ENCODE measurements at places on chromosomes 7 and 10.

GRCh38 chr7:93861325-93861949, 29.1 kb downstream of the TFPI2 start:
- no peak for DNase-seq

GRCh38 chr10:52951824-52952223, 179.2 kb upstream of the MBL2 start:
- DNase-seq, result no peak

- DNase-seq, result no peak
Measured at GRCh38 chr7:120986650-120987049, 1.9 kb upstream of the CPED1 start.

GRCh38 chr10:126127481-126128029, 231.2 kb downstream of the FANK1 start:
- DNase-seq, result no peak

GRCh38 chr7:50335230-50335794, 30.8 kb downstream of the IKZF1 start:
- DNase-seq, result no peak

GRCh38 chr10:71268247-71268691, 50.8 kb upstream of the SLC29A3 start:
- DNase-seq, result no peak

DNA sequence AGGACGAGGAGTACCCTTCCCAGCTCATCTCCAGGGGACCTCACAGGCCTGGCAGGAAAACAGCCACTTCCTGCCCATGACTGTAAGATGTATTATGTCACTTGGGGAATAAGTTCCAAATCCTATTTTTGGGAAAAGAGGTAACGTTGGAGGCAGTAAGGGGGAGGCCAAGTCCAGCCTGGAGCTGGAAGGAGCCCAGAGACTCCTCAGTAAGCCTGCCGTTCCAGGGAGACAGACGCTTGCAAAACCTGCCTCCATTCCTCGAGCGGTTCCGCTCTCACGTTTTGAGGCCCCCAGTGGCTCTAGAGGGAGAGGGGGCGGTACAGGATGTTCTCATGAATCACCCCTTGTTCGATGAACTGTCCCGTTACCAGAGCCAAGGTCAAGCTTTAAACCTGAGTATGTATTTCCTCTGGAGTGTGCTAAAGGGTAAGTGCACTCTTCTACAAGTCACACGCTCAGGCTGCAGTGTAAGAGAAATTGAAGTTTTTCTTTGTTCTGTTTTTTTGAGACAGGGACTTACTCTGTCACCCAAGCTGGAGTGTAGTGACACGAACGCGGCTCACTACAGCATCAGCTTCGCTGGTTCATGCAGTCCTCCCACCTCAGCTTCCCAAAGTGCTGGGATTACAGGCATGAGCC, 45.5 kb upstream of the CYTH3 start:
- DNase-seq, result no peak

- no peak for DNase-seq
Measured at GRCh38 chr7:2309889-2310331, 4.3 kb downstream of the SNX8 start.

- no peak for DNase-seq
Measured at GRCh38 chr10:126846959-126847358, 58.3 kb upstream of the DOCK1 start.

GRCh38 chr10:121088524-121088923, 237.4 kb downstream of the WDR11 start:
- no peak for DNase-seq

GRCh38 chr7:50648076-50648475, 82.9 kb upstream of the DDC start:
- DNase-seq, result no peak

- no peak for DNase-seq
Measured at GRCh38 chr7:26649388-26649787, 215.0 kb downstream of the SKAP2 start.

DNA sequence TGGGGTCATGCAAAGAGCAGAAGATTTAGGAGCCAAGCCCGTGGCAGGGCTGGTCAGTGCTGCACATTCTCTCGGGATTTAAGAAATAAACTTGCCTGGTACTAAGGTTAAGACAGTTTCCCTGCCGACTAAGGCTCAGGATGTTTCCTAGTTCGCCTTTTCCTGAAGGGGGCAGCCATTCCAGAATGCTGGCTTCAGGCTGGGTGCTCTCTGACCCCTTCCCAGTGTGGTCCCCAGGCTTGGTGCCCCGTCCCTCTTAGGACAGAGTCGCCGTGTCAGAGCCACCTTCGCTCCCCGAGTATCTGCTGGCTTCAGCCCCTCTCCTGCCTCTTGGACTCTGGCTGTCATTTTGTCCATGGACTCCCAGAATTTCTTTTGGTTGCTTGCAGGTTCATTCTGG, 117.2 kb downstream of the ELFN1 start:
- DNase-seq, result no peak

DNA sequence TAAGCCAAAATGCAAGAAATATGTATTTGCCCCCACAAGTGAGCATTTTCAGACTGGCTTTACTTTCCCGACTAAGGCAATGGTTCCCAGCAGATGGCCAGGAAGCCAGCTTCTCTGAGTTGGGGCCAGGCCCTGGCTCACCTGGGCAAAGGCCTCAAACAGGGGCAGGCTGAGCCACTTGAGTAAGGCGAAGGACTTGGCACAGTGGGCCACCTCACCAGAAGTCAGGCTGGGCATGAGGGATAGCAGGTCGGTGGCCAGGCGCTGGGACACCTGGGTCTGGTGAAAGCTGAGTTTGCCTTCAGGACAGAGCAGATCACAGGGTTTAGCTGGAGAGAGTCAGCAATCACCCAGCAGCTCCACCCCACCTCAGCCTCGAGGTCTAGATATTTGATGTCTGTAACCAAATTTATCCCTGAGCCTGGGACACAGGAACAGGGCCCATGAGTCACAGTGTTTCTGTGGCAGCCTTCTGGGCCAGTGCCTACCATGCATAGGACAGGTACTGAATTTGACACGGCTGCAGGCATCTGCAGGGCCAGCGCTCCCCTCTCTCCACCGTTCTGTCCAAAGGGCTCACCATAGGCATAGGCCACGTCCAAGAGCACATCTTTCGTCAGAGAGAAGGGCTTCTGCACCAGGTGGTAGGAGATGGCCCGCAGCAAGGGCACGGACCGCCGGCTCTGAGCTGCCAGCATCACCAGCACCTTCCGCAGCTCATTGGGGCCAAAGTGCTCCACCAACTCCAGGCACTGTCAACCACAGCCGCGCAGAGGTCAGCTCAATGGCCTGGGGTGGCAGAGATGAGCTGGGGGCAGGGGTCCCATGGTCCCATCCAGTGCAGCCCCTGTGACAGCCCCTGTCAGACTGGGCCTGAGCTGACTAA, 7.3 kb downstream of the TBRG4 start:
- no peak for DNase-seq
